ENCODE measurements at places on chromosomes 4 and X. TPM values are rescaled to one million over a fixed set of nuclear protein-coding genes. Genes with fewer than 3 reads are reported as not detected.

TCEAL7 gene
- total RNA-seq, result 142 TPM

COL25A1 gene
- total RNA-seq, result 9.3 TPM

DMD gene
- 51.9 TPM for total RNA-seq

DGAT2L6 gene
- not detected for total RNA-seq

VGLL1 gene
- total RNA-seq, result not detected

ATP7A gene
- total RNA-seq, result 16.6 TPM

SSX1 gene
- not detected for total RNA-seq

CFI gene
- 36.7 TPM for total RNA-seq
